Heart right ventricle (tissue), 16 donors: ENCODE measurements at places on chromosomes 6 and 20. TPM values are rescaled to one million over a fixed set of nuclear protein-coding genes. Genes with fewer than 3 reads are reported as not detected.

Gene CFB
- total RNA-seq = 7.8 TPM

Gene THEMIS
- total RNA-seq = 0.13 TPM

Gene LGSN
- total RNA-seq = not detected

Gene SMOC2
- 18.7 TPM for total RNA-seq

Gene OR2H1
- not detected for total RNA-seq

Gene NOX3
- not detected for total RNA-seq

Gene PTGIS
- 22.6 TPM for total RNA-seq

Gene SLC22A2
- total RNA-seq = not detected

Gene TULP1
- not detected for total RNA-seq

Gene NPEPL1
- total RNA-seq = 30.0 TPM

Gene RSPO3
- 0.28 TPM for total RNA-seq

Gene RHAG
- total RNA-seq = not detected

Gene MBOAT1
- 2.2 TPM for total RNA-seq

Gene MED20
- total RNA-seq = 21.5 TPM

Gene LPA
- not detected for total RNA-seq

Gene TASP1
- total RNA-seq = 4.6 TPM

Gene RAE1
- total RNA-seq = 15.6 TPM

Gene HRH3
- not detected for total RNA-seq

Gene PBOV1
- not detected for total RNA-seq

Gene LSM14B
- 59.7 TPM for total RNA-seq

Gene NQO2
- 29.5 TPM for total RNA-seq

Gene MYH7B
- total RNA-seq = 179 TPM

Gene RFX6
- not detected for total RNA-seq

Gene GABRR2
- total RNA-seq = 0.59 TPM

Gene PRR18
- 0.11 TPM for total RNA-seq

Gene STX11
- 15.9 TPM for total RNA-seq

Gene TLDC2
- not detected for total RNA-seq

Gene SLC35D3
- not detected for total RNA-seq

Gene GTF2H4
- 12.6 TPM for total RNA-seq

Gene TSPO2
- not detected for total RNA-seq

Gene GABBR1
- total RNA-seq = 16.7 TPM

Gene C20orf144
- total RNA-seq = not detected

Gene CUL9
- total RNA-seq = 9.7 TPM

Gene ENPP3
- 0.07 TPM for total RNA-seq

Gene LKAAEAR1
- total RNA-seq = not detected

Gene NFYA
- 9.3 TPM for total RNA-seq

Gene TGM2
- 493 TPM for total RNA-seq

Gene SMPDL3A
- total RNA-seq = 2.8 TPM

Gene PKIG
- total RNA-seq = 252 TPM

Gene WFDC10B
- not detected for total RNA-seq

Gene TMEM244
- not detected for total RNA-seq

Gene ZNF451
- 33.2 TPM for total RNA-seq

Gene MOG
- total RNA-seq = 3.8 TPM

Gene RAET1L
- total RNA-seq = not detected

Gene SCAF8
- 96.1 TPM for total RNA-seq

Gene HDAC2
- 45.8 TPM for total RNA-seq

Gene XPO5
- total RNA-seq = 20.1 TPM

Gene COL10A1
- total RNA-seq = 0.12 TPM
